ENCODE measurements at places on chromosomes 16 and 17.

GRCh38 chr16:5852151-5852550, 754.6 kb upstream of the EEF2KMT start:
- DNase-seq: no peak

GRCh38 chr16:69417520-69418199, 6.8 kb upstream of the CYB5B start:
- DNase-seq: no peak

GRCh38 chr17:61174310-61174709, 225.3 kb upstream of the TBX2 start:
- DNase-seq: peak; percentile 19

- no peak for DNase-seq
These were observed 11.9 kb downstream of the ITGAM start for GRCh38 chr16:31271621-31272190.

GRCh38 chr17:33545124-33545523, 252.0 kb upstream of the ASIC2 start:
- DNase-seq: no peak

- DNase-seq: no peak
These were observed 322.1 kb downstream of the MAP2K4 start for GRCh38 chr17:12342609-12343435.

DNA sequence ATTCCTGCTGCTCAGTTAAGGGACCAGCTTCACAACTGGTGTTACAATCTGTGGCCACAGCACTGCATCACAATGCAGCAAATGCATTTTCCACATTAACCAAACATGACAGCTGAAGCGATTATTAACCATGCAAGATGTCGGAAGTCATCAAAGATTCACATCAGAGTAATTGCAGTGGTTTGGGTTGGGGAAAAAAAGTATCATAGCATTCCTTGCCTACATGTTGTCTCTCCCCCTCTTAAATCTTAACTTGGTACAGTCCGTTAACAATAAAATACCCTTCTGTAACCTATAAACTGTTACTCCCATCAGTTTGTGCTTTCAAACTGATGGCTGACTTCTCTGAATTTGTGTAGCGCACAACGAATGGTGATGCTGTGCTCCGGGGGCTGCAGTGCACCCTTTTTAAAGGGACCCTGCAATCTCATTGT, 51.6 kb downstream of the NUP93 start:
- DNase-seq: no peak

DNA sequence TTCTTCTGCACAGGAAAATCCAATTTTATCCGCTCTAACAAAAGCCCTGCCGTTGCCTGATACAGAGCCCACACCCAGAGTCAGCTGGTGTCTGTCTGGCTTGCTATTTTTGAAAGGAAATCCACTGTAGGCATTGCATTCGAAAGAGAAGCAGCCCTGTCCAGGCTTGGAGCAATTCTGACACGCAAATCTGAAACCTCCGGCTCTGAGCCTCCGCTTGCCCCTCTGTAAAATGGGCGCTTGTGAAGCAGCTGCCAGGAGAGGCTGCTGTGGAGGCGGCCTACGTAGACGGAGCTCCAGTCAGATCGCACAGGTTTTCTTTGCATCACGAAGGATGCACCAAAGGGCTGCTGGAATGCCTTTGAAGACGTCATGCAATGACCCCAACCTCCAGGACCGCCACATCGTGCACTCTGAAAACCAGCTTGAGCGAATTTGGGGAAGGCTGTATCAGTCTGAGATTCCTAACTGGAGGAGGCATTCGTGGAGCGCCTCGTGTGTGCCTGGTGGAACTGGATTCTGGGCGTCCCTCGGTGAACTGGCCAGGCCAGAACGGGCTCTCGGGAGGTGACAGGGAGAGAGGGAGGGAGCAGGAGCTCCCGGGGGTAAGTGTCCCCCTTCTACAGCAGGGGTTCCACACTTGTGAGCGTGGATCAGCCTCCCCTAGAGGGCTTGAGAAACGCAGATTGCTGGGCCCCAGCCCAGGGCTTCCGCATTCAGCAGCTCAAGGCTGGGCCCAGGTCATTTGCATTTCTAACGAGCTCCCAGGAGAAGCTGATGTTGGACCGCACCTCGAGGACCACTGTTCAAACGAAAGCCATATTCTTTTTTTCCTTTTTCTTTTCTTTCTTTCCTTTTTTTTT, 215.5 kb downstream of the MRTFB start:
- peak; percentile 70 for DNase-seq

All from hematopoietic multipotent progenitor cell treated with erythropoietin and hydrocortisone succinate and interleukin-3 and kit ligand, for 8 days (in vitro differentiated cells).